Renal cortex interstitium (tissue), 15 donors: ENCODE measurements at places on chromosomes 3 and 15.

DNA sequence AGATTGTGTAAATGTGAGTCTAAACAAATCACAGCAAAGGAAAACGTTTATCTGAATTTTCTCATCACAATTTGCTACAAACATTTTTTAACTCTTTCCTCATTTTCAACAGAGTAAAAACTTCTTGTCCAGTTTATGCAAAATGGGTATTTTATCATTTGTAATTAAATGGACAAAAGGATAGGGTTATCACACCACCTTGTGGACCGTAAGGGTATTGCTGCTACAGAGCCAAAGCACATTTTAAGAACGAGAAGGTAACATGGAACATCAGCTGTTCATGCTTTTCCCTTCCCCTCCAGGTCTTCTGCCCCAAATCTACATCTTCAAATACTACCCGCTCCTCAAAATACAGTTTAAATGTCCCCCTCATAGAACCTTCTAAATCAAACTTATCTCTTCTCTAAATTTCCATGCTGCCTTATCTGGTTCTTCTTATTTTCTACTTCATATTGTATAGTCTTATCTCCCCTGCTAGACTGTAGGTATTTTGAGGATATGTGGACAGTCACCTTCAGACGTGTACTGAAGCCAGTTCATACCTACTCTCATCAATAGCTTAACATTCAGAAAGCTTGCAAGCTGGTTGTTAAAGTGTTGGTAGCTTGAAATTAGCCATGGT, 12.8 kb upstream of the SETMAR start:
- DNase-seq: no peak

DNA sequence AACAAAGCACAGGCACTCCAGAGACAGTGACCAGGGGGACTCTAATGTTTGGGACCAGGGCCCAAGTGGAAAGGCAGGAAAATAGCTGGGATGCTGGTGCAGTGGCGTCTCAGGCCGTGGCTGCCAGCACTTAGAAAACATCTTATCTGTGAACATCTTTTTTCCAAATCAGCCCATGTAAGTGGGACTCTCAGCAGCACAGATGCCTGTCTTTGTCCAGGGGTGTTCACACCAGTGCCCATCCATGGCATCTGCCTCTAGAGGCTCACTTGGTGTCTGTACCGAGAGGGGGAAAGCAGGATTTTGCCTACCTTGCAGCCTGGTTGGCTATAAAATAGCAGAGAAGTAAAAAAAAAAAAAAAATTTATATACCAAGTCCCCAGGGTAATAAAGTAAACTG, 26.7 kb downstream of the SLC12A8 start:
- DNase-seq: no peak

- no peak for DNase-seq
Measured at GRCh38 chr3:3448468-3448867, 269.0 kb upstream of the CRBN start.

GRCh38 chr3:126997455-126998038, 14.6 kb downstream of the PLXNA1 start:
- DNase-seq: no peak
